Heart right ventricle (tissue), 16 donors: ENCODE measurements at places on chromosomes 2 and 18. TPM values are rescaled to one million over a fixed set of nuclear protein-coding genes. Genes with fewer than 3 reads are reported as not detected.

- H3K27ac ChIP-seq = no peak overlapping the region
- H3K36me3 ChIP-seq = no peaks in the 10 kb centered on the region
- H3K4me3 ChIP-seq = no peak overlapping the region
- no peak for DNase-seq
These were observed 59.7 kb downstream of the MYO3B start for GRCh38 chr2:170237572-170238120.

GRCh38 chr2:228793116-228793515 is 478.0 kb downstream of the PID1 start:
- H3K27ac ChIP-seq = no peak overlapping the region
- H3K27me3 ChIP-seq = no peaks in the 10 kb centered on the region
- no peak overlapping the region for H3K4me3 ChIP-seq
- no peak for DNase-seq
- no peaks in the 10 kb centered on the region for H3K4me1 ChIP-seq

GRCh38 chr18:36638224-36638623 is 190.6 kb downstream of the TPGS2 start:
- no peak overlapping the region for H3K27ac ChIP-seq
- H3K36me3 ChIP-seq = no peaks in the 10 kb centered on the region
- DNase-seq = no peak
- no peaks in the 10 kb centered on the region for H3K27me3 ChIP-seq

- no peaks in the 10 kb centered on the region for H3K4me1 ChIP-seq
- no peak overlapping the region for H3K4me3 ChIP-seq
- H3K36me3 ChIP-seq = no peaks in the 10 kb centered on the region
- no peak overlapping the region for H3K27ac ChIP-seq
- H3K27me3 ChIP-seq = no peaks in the 10 kb centered on the region
- no peak for DNase-seq
These were observed 18.1 kb upstream of the RFX8 start for GRCh38 chr2:101492936-101493473.

DNA sequence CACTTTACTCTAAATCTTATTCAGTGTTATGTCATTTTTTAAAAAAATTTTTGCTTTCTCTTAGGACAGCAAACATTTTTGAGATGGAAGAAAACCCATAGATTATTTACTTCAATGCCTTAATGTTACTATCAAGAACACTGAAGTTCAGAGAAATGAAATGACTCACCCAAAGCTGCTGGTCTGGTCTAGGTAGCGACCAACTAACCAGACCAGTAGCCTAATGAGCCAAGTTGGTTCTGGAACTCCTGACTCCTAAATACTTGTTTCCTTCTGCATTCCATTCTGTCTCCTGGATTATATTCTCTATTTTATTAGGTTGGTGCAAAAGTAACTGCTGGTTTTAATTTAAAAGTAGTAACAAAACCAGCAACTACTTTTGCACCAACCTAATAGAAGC is 35.4 kb downstream of the SLC8A1 start:
- no peak overlapping the region for H3K4me3 ChIP-seq
- no peak for DNase-seq

GRCh38 chr2:172288603-172289002 is 138.8 kb upstream of the ITGA6 start:
- H3K27me3 ChIP-seq = no peaks in the 10 kb centered on the region
- H3K27ac ChIP-seq = no peak overlapping the region
- no peak overlapping the region for H3K4me3 ChIP-seq
- no peaks in the 10 kb centered on the region for H3K36me3 ChIP-seq

DNA sequence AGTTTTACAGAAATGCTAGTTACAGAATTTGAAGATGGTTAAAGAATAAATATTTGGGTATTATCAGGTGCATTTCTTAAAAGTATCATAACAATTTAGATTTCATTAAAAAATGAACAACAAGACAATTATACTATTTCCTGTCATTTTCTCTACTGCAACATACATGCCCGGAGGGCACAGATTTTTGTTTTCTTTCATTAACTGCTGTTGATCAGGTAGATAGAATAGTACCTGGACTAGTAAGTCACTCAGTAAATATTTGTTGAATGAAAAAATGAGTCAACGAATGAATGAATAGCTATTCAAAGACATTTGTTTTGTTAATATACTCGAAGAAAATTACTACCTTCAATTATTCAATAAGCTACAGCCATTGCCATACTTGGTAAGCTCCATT is 531.2 kb upstream of the VRK2 start:
- no peaks in the 10 kb centered on the region for H3K36me3 ChIP-seq
- H3K4me1 ChIP-seq = no peaks in the 10 kb centered on the region
- no peaks in the 10 kb centered on the region for H3K27me3 ChIP-seq
- no peak for DNase-seq
- H3K4me3 ChIP-seq = no peak overlapping the region

DNA sequence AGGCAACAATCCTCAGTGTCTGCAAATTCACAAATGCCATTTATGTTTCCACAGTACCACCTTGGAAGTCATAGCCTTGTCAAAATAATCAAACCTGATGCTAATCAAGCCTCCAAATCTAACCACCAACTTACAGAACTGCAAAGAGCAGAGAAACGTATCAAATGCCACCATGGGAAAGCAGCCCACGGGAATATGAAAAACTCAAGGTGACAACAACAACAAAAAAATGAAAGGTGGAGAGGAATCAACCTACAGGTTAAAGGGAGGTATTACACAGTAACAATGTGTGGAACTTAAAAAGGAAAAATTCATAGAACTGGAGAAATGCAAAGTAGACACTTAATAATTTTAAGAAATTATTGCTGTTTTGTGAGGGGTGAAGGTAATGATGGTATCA is 46.7 kb downstream of the CD226 start:
- DNase-seq = no peak
- no peaks in the 10 kb centered on the region for H3K27me3 ChIP-seq
- no peaks in the 10 kb centered on the region for H3K36me3 ChIP-seq
- H3K4me3 ChIP-seq = no peak overlapping the region
- H3K4me1 ChIP-seq = no peaks in the 10 kb centered on the region

DNA sequence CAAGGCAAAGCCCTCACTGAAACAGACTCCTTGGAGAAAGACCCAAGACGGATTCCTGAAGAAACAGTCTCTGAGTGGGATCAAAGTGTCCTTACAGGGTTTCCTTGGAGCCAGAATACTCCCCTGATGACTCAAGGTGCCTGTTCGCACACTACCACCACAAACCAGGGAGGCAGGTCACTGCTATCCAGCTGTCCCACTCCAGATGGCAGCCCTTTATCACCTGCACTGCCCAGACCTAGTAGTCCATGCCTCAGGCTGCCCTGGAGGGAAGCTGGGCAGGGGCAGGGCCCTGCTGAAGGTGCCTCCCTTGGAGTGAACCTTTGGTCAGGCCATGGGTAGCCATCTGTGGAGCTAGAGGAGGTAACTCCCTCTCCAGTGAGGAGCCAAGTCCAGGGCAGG is 34.1 kb downstream of the TRABD2A start:
- peaks cover 4% of the 10 kb centered on the region for H3K27me3 ChIP-seq
- no peaks in the 10 kb centered on the region for H3K36me3 ChIP-seq
- no peak for DNase-seq

DNA sequence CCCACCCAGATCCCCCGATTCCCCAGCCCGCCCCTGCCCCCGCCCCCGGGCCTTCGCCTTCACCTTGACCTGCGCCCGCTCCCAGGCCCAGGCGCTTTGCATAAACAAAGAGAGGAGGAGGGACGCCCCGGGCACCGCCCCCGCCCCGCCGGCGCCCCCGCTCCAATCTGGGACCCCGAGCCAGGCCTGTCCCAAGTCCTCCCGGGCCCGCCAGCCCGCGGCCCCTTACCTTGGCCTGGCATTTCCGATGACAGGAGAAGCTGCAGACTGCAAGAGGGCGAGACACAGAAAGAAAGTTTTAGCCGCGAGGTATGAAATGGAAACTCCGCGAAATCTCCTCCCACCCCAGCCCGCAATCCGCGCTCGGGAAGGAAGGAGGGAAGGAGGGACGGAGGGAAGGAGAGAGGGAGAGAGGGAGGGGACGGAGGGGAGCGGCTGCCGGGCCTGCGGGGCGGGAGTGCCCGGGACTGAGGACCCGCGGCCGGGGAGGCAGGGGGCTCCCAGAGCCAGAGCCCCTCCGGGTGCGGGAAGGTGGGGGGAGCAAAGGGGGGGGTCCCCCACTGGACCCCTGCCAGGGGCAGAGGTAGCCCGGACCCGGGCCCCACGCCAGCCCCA is 24.2 kb downstream of the TNS1 start:
- H3K27ac ChIP-seq = peak overlapping the region; percentile 67
- DNase-seq = no peak
- no peaks in the 10 kb centered on the region for H3K36me3 ChIP-seq

GLB1L gene
- 2.3 TPM for total RNA-seq

ZCCHC2 gene
- 19.0 TPM for total RNA-seq

SPATA3 gene
- total RNA-seq = not detected

COL4A3 gene
- 4.5 TPM for total RNA-seq

AOX1 gene
- 1.7 TPM for total RNA-seq

UGT1A1 gene
- not detected for total RNA-seq

SLC16A14 gene
- total RNA-seq = 2.7 TPM

ALPI gene
- not detected for total RNA-seq

RAX gene
- total RNA-seq = not detected

PRKAG3 gene
- not detected for total RNA-seq
